ENCODE measurements at places on chromosomes 13 and 19.

DNA sequence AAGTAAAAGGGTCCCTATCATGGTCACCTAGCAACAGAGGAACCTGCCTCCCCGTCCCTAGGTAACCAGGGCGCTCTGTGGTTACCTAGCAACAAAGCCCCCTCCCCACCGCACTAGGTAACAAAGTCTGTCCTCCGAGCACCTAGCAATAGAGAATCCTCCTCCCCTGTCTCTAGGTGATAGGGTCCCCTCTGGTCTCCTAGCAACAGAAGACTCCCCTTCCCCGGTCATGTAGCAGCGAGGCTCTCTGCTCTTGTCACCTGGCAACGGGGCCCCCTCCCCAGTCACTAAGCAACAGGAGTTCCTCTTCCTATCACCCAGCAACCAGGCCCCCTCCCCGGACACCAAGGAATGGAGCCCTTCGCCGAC is 307 bp downstream of the JOSD2 start:
- no peak for DNase-seq

DNA sequence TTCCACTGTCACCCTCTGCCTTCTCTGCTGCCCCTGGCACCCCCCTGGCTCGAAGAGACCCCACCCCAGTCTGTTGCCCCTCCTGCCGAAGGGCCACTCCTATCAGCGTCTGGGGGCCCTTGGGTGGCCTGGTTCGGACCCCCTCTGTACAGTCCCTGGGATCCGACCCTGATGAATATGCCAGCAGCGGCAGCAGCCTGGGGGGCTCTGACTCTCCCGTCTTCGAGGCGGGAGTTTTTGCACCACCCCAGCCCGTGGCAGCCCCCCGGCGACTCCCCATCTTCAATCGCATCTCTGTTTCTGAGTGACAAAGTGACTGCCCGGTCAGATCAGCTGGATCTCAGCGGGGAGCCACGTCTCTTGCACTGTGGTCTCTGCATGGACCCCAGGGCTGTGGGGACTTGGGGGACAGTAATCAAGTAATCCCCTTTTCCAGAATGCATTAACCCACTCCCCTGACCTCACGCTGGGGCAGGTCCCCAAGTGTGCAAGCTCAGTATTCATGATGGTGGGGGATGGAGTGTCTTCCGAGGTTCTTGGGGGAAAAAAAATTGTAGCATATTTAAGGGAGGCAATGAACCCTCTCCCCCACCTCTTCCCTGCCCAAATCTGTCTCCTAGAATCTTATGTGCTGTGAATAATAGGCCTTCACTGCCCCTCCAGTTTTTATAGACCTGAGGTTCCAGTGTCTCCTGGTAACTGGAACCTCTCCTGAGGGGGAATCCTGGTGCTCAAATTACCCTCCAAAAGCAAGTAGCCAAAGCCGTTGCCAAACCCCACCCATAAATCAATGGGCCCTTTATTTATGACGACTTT is 2.0 kb downstream of the ZFP36 start:
- no peak for DNase-seq

DNA sequence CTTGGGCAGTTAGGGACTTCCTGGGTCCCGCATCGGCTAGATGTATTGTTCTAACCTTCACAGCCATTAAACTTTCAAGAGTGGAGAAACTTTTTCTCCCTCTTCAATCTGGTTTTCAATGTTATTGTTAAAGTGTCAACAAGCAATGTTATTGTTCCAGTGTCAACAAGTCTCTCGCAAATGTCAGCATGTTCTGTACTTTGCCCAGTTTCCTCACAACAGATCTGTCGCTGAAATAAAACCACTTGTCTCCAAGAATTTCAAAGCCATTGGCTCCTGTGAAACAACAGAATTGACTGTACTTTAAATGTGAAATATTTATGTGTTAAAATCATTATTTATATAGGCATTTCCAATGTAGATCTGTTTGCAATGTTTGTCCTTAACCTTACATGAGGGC is 138.0 kb downstream of the ITGBL1 start:
- DNase-seq = no peak

- DNase-seq = no peak
Observed at GRCh38 chr19:29389495-29389894, 136.3 kb upstream of the VSTM2B start.

- no peak for DNase-seq
Observed at GRCh38 chr19:45660636-45661035, 7.4 kb upstream of the GIPR start.

- no peak for DNase-seq
Observed at GRCh38 chr19:17807731-17808316, 12.9 kb downstream of the B3GNT3 start.
